ENCODE measurements at places on chromosomes 16 and 17.

DNA sequence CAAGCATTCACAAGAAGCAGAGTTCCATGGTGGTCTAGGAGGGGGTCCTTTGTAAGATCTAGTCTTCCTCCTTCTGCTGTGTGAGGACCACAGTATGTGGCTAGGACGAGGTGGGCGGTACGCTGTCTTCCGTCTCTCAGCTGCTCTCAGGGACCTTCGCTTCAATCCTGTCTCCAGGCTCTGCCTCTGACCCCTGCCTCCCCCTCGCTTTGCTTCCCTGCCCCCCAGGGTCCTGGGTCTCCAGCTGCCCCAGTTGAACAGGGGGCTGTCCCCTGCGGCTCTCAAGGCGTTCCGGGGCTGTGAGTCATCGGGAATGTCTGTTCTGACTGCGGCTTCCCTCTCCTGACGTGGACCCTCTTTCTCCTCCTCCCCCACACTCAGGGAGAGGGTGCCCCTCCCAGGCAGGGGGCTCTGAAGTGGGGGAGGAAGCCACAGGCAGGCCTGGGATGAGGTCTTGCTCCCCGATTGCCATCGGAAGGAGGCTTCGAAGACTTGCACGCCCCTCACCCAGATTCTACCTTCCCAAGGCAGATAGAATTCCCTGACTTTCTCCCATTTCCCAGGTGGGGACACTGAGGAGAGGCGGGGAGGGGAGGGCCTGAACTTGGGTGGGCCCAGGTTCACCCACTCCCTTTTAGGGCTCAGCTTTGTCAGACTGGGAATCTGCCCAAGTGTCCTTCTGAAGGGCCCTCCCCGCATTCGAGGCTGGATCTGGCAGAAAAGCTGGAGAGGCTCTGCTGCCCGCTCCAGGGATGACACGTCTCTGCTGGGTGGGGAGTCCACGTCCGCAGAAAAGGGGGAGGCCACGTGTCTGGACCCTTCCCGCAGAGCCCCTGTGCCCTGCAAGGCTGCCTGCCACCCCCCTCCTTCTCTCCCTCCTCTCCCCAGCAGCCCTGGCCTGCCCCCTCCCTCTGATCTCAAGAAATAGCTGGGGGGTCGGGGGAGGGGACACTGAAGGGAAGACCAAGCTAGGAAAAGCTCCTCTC is 9.1 kb upstream of the COL1A1 start:
- no peak for DNase-seq

- no peak for DNase-seq
These were observed at the start of gene FAM20A for GRCh38 chr17:68600931-68601564. TSS of gene FAM20A (minus strand) at chr17:68601367. CDS start at chr17:68600666, 701 bp downstream.

GRCh38 chr16:11597235-11598095 is 10.7 kb upstream of the LITAF start:
- no peak for DNase-seq

DNA sequence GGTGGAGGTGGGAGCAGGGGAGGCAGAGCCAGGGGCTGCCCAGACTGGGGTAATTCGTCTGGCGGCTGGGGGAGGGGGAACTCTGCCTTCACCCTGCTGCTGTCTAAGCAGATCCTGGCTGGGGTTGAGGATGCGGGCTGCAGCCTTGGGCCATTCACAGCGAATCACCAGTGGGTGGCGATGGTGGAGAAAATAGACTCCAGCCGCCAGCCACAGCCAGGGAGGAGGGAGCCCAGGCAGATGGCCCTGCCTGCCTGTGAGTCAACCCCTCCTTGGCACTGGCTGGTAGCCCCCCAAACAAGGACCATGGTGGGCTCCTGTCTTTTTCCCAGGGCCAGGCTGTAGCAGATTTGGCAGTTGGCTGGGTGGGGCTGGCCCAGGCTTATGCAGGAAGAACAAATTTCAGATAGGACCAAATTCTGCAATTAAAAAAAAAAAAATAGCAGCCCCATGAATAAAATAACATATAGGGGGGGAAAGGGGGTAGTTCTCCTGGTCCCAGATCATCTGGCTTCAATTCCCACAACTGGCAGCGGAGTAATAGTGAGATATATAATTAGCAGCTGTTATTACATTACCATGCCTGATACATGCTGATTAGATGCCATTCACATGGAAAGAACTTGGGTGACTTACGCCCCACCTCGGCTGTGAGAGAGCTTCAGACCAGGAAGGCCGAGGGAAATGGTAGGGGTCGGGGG is 41.5 kb upstream of the CDH5 start:
- no peak for DNase-seq

GRCh38 chr16:67015313-67015731 is 13.6 kb upstream of the CBFB start:
- DNase-seq = no peak

- DNase-seq = no peak
These were observed 199.8 kb upstream of the CHMP6 start for GRCh38 chr17:80791758-80792284.

- no peak for DNase-seq
These were observed 2.0 kb downstream of the PTX4 start for GRCh38 chr16:1486551-1487390.

GRCh38 chr17:51995797-51996403 is 162.6 kb downstream of the CA10 start:
- no peak for DNase-seq

DNA sequence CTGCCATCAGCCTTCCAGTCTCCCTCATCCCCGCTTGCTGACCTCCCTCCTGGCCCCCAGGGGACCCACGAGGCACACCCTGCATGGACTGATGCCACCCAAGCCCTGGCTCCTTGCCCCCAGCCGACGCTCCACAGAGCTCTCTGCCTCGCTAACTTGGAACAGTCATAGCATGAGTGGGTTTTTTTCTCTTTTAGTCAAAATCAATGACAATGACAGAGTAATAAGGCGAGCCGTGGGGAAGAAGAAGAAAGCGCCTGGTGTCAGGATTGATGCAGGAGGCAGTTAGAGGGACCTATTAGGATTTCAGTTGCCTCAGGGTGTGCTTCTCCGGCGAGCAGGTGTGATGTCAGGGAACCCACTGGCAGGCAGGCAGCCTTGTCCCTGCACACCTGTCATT is 176.3 kb upstream of the TNRC6C start:
- no peak for DNase-seq

DNA sequence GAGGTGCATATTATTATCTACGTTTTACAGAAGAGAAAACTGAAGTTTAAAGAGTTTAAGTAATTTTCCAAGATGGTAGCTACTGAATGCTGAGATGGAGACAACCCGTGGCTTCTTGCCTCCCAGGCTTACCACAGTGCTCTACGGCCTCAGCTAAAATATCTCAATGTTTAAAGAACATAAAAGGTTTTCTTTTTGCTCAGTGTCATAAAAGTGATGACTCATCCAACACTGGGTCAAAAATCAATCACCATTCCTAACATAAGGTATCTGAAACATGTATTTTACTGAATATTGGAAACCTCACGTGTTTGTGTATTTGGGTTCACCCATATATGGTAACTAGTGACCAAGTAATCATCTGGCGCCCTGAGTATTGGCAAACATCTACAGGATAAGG is 18.4 kb downstream of the ABCA9 start:
- DNase-seq = no peak

GRCh38 chr17:72592967-72593325 is 472.1 kb downstream of the SOX9 start:
- DNase-seq = no peak

DNA sequence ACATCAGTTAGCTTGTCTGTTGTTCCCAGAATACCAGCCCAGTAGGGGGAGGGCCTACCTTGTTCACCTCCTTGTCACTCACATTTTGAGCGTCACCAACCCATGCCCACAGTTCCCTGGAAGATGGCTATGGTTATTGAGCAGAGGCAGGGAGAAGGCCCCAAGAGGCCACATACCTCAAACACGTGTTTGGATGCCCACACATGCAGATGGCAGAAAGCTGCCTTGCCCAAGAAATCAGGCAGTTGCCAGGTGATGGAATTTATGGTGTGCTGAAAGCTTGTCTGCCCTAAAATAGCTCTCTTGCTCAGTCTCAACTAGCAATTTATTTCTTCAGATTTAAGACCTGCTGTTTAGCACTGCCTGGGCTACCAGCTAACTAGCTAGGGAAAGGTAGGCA is 16.5 kb upstream of the CMTM4 start:
- no peak for DNase-seq

DNA sequence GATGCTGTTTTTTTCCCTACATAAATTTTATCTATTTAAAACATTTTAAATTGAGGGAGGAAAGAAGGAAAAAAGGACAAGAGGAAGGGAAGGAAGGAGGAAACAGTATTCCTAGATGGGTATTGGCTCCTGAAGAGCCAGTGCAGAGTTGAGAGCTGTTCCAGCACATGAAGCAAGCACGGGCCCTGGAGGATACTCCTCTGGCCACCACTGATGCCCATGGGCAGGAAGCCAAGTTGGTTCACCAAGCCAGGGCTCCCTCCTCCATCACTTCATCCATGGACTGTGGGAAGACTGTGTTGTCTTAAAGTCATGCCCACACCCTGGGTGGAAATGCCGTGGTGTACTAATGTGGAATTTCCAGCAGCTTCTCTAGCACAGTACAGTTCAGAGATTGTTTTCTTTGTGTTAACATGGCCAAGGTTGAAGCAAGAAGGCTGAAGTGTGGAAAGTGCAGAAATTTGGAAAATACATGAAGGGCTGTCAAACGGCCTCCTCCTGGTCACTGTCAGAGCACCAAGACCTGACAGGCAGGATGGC is 23.9 kb upstream of the NOS2 start:
- DNase-seq = no peak

DNA sequence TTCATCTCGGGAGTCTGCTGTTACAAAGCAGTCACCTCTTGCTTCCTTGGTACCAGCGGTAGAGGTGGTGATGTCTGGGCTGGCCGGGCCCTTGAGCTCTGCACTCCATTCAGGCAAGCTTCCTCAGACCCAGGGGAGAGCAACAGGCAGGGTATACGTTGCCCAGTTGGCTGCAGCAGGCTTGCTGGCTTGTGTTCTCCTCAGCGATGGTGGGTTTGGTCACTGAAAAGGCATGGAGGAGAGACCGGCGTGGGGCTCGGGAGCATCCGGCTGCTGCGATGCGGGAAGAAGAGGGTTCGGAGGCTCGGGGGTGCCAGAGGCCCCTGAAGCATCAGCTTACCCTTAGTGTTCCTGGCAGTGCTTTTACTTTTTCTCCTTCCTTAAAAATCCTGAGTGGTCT is 25.8 kb downstream of the SAP30BP start:
- DNase-seq = no peak

- DNase-seq = no peak
These were observed 5.0 kb downstream of the PIK3R5 start for GRCh38 chr17:8960325-8961140.

GRCh38 chr16:79186196-79186595 is 414.3 kb downstream of the MAF start:
- DNase-seq = no peak

- DNase-seq = no peak
These were observed 31.2 kb upstream of the BCAR1 start for GRCh38 chr16:75282466-75283281.

GRCh38 chr17:57766318-57766943 is 21.3 kb upstream of the CCDC182 start:
- DNase-seq = no peak

- DNase-seq = no peak
These were observed 552.7 kb upstream of the PSMD7 start for GRCh38 chr16:73743665-73744496.

DNA sequence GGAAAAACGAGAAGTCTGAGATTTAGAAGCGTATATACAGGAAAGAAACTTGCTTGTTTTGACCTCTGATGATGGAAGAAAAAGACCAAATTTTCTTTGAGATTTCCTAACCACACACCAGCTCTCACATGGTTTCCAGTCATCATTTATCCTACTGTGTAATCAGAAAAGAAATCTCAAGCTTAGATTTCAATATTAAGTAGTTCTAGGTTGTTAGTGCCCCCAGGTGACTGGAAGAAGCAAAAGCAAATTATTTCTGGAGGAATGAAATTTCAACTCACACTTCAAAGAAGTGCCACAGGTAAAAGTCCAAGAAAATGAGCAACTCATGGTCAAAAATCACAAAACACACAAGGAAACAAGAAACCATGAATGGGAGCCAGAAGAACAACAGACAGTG is 51.8 kb upstream of the KDM6B start:
- DNase-seq = no peak

GRCh38 chr16:1920727-1921171 is 2.5 kb upstream of the HS3ST6 start:
- no peak for DNase-seq

- no peak for DNase-seq
These were observed 7.0 kb upstream of the ODF4 start for GRCh38 chr17:8332688-8333087.

DNA sequence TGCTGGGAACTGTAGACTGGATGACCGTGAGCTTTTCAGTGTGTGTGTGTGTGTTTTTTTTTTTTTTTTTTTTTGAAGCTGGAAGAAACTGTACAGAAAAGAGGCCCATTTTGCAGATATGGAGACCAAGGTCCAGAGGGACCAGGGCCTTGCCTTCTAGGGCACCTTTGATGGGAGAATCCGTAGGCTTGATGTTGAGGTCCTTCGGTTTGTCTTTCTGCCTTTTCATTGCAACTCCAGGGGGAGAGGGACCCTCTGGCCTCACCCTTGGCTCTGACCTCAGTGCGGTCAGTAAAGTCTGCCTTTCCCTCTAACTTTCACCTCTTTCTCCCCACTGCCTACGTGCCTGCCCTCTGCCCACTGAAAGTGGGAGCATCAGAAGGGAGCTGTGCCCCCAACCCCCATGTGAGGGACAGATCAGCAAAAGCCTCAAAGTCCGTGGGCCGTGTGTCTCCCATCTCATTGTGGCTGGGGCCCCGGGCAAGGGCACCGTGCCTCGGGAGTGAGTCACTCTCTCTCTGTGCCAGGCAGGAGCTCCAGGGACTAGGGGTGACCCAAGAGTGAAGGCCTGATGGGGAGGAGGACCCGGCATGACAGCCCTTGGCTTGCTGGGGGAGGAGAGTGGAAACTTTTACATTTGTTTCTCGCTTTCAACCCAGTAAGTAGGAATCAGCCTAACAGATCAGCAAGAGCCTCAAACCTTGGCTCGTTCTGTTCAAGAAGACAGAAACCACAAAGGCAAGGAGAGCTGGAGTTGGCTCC is 123.6 kb downstream of the CMIP start:
- DNase-seq = no peak

GRCh38 chr17:9055281-9055680 is 34.0 kb downstream of the NTN1 start:
- no peak for DNase-seq

DNA sequence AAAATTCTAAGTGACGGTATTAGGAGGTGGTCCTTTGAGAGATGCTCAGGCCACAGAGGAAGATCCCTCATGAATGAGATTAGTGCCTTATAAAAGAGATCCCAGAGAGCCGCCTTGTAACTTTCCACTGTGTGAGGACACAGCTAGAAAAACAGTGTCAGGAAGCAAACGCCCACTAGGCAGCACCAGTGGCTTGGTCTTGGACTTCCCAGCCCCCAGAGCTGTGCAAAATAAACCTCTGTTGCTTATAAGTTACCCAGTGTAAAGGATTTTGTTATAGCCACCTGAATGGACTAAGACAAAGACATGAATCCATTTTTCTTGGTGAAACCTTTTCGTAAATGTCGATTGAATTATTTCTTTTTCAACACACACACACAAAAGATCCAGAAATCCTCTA is 141.0 kb downstream of the CBLN1 start:
- no peak for DNase-seq

GRCh38 chr16:3135126-3135715 is 392 bp downstream of the ZNF213 start:
- no peak for DNase-seq

GRCh38 chr16:1080801-1081733 is 8.5 kb downstream of the SSTR5 start:
- DNase-seq = no peak

All from GM18507 (cell line).